ENCODE measurements at places on chromosomes 12 and 14.

- peak; percentile 36 for DNase-seq
These were observed 88.6 kb downstream of the NINJ2 start for GRCh38 chr12:574475-575128.

DNA sequence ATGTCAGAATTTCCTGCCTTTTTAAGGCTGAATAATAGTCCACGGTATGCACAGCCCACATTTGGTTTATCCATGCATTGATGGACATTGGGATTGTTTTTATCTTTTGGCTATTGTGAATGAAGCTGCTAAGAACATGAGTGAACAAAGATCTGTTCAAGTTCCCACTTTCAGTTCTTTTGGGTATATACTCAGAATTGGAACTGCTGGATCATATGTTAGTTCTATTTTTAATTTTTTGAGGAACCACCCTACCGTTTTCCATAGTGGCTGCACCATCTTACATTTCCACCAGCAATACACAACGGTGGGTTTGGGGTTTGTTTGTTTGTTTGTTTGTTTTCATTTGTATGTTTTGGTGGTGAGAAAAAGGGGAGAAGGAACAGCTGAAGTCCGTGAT is 6.4 kb downstream of the GPR68 start:
- no peak for DNase-seq

GRCh38 chr12:80912901-80913770 is 24.6 kb downstream of the LIN7A start:
- DNase-seq = no peak

DNA sequence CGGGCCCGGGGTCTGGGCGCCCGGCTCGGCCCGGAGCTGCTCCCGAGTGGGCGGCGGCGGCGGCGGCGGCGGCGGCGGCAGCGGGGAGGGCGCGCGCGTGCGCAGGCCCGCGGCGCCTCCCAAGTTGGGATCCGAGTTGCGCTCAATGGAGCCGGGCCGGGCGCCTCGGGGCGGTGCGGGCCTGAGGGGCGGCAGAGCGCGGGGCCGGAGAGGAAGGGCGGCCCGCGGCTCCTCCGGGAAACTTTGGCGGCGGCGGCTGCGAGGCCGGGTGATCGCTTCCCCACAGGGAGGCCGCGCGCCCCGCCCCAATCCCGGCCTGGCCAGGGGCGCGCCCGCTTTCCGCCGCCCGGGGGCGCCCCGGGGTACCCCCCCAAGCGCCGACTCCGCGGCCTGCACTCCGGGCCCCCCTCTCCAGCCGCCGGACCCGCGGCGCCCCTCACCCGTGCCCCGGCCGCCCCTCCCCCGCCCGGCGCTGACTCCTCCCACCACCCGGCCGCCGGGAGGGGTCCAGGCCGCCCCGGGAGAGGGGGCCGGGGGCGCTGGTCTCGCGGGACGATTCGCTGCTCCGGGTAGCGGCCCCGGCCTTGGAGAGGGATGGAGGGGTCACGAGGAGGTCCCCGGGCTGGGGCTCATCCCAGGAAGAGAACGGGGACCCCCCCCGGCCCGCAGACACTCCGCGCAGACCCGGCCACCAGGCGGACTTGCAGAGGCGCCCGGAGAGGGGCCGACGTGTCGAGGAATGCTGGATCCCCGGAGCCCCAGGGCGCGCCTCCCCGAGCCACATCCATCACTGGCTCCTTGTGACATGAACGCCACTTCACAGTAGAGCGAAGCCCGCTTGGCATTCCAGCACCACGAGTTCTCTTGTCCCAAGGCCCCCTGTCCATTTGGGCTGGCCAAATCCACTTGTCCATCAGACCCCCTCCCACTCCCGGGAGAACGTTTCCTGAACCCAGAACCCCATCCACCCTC is at the start of gene RILPL1:
TSS of gene RILPL1 (minus strand) at position 48 of the 972 bp plus-strand sequence. CDS start 237 bp downstream, outside the sequence.
- DNase-seq = peak; percentile 45

DNA sequence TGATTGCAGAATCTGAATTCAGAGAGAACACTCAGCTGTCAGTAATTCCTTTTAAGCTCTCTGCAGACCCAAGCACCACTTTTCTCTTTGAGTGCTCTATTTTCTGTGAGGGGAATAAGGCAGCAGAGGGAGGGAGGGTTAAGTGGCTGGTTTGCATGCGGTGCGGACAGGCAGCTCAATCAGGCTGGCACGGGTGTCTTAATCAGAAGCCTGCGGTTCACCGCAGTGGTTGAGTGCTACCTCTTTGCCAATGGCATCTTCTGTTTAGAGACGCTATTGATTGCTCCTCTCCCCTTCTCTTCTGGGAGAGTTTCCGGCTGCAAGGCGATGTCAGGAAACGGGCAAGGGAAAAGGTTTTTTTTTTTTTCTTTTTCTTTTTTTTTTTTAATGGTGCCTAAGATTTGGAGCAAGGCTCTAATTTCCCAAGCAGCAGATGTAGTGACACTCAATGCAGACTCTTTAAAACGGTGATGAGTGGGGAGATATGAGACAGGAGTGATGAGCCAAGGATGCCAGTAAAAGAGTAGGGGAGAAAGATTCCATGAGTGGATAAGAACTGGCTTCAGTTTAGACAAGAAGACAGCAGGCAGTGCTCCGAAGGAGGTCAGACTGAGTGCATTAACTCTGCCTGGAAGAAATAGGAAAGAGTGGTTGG is 533.7 kb upstream of the SEL1L start:
- DNase-seq = no peak

DNA sequence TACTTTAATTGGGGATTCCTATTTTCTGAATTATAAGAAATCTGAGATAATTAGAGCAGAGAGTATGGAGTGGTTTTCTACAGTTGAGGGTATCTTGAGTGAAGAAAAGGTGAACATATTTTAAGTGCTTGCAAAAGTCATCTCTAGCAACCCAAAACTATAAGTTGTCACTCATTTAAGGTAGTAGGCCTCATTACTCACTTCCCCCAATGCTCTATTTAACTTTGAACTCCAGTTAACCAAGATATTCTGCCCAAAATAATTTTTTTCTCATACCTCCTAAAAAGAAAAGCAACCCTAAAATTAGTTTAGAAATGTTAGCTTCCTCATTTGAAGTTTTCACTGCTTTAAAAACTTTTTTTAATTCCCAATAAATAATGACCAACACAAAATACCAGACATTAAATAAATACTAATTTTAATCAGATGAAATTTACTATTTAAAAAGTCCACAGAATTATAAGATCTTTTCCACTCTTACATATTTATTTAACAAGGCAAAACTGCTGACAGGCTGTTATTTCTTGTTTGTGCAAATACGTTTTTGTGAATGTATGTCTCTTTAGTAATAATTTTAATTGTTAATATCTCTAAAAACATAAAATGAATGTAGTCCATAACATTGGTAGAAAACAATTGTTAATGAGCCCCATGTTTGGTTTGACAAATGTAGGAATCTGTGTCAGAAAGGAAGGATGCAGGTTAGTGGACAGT is 47.8 kb downstream of the VRK1 start:
- DNase-seq = no peak

GRCh38 chr14:94938016-94938415 is 168.1 kb upstream of the GSC start:
- no peak for DNase-seq

GRCh38 chr12:45446013-45446412 is 230.1 kb downstream of the ANO6 start:
- DNase-seq = no peak

GRCh38 chr12:108696996-108697290 is 34.4 kb downstream of the CORO1C start:
- no peak for DNase-seq

DNA sequence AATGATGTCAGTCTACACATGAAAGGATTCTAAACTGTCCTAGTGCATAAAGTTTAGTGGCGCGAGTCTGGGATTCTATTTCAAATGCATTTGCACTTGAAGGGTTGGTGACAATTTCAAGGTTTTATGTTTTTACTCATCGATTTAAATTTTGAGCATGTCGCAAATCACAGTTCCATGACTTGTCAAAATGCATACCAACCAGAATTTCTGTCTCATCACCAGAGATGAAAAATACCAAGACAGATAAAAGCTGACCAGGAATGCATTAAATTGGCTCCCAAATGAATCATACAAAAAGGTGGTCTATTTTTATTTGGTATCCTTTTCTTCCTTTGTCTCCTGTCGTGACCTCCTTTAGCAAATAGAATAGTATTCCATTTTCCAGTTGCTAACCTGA is 25.2 kb downstream of the TMEM30B start:
- DNase-seq = no peak

DNA sequence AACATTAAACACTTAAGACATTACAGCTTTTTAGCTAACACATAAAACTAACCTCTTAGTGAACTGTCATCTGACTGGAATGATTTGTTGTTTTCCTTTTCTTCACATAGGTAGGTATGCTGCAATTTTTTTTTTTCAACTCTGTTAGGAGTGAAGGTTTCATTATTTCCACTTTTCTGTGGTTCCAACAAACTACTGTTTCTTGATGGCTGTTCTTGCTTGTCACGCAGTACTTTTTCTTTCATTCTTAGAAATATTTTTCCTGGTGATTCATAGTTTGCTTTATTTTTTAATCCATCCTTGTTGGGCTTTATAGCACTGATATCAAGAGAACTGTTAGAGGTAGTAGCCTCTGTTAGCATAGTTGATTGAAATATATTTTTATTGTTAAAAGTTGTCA is 6.3 kb downstream of the MIS18BP1 start:
- no peak for DNase-seq

- no peak for DNase-seq
These were observed 3.2 kb upstream of the TDG start for GRCh38 chr12:103962493-103962892.

GRCh38 chr14:89378119-89378518 is 38.9 kb downstream of the FOXN3 start:
- peak; percentile 50 for DNase-seq

- no peak for DNase-seq
These were observed 58.8 kb downstream of the PIK3C2G start for GRCh38 chr12:18320036-18320617.

- DNase-seq = no peak
These were observed 54.7 kb downstream of the DDX51 start for GRCh38 chr12:132089407-132089910.

DNA sequence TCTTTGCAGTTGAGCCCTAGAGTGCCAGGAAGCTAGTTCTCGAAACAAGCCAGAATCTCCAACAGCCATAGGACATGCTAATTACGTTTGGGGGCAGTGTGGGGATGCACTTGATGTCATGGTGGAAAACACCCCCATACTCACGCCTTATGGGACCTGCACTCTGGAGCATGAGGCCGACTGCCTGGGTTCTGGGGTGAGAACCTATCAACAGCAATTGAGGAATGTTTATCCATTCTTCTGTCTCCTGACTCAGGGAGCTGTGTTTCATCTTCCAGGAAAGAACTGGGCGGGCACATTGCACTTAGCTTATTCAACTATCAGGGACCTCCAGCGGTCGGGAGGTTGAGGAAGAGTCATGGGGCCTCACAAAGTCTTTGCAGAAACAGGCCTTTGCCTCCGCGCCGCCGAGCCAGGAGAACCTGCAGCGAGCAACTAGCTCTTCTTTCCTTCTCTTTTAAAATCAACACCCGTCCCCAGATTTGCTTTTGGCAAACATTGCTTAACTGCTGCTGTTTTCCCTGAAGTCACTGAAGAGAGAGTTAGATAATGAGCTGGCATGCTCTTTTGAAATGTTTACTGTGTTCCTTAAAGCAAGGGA is 226.1 kb upstream of the DIO3 start:
- DNase-seq = no peak

DNA sequence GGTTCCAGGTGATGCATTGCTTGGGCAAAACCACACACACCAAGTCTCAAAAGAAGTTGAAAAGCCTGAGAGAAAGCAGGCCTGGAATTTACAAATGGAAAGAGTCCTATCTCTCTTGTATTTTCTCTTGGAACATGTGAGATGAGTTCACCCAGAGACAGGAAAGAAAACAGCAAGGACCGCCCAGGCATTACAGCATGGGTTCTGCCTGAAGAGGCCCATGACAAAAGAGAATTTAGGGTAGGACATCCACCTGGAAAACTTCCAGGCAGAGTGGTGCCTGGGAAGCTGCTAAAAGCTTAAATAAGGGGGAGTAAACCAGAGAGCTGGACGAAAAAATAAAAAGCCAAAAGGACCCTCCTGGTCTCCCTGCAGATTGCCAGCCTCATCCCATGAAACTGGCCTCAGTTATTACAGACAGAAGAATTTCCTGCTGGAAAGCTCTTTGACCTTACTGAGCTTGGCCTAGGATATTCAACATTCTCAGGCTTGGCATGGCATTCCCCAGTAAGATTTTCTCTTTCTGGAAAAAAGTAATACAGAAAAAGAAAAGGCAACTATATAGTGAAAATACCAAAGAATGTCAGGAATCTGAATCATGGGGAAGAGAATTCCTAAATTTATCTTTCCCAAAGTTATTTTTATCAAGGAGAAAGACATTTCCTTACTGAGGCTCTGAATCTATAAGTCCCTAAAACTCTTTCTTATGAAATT is 121.3 kb upstream of the NUDT4 start:
- no peak for DNase-seq

GRCh38 chr14:87815121-87815520 is 177.9 kb downstream of the GALC start:
- DNase-seq = no peak

DNA sequence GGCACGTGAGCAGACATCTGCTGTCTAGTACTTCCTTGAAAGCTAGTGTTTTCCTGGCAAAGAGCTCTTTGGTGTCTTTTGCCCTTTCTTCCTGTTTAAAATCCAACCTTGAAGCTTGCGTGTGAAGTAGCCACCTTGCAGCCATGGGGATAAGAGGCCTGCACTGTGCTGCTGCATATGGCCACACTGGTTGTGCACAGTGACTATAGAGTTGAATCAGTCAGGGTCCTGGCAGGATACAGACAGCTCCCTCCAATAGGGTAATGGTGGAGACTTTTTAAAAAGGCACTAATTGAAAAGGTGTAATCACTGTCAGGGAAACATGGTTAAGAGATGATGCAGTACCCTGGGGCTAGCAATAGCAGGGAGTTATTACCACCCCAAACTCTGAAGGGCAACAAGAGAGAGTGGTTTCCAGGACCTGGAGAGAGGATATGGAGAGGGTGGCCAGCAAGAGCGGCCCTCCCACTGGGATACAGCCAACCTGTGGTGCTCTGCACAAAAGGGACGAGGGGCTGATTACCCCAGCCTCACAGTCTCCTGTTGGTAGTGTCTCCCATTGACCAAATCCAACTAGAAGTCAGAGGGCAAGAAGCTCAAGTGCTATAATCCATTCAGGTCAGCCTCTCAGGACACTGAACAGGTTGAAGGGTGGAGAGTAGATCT is 4.8 kb upstream of the GLT8D2 start:
- DNase-seq = no peak

GRCh38 chr14:21712036-21712435 is 38.4 kb upstream of the OR4E1 start:
- no peak for DNase-seq

- no peak for DNase-seq
These were observed 49.2 kb downstream of the ARF6 start for GRCh38 chr14:49942090-49942489.

- DNase-seq = no peak
These were observed 6.3 kb downstream of the FBXL14 start for GRCh38 chr12:1587927-1588574.

- no peak for DNase-seq
These were observed 3.2 kb downstream of the SYNE3 start for GRCh38 chr14:95513291-95513690.
